ENCODE measurements at places on chromosomes 2 and 18. TPM values are rescaled to one million over a fixed set of nuclear protein-coding genes. Genes with fewer than 3 reads are reported as not detected.

Gene HMSD
- total RNA-seq: not detected

Gene FAM228A
- not detected for total RNA-seq

Gene PSMA8
- total RNA-seq: not detected

Gene LIMS3
- total RNA-seq: 0.20 TPM

Gene ADD2
- total RNA-seq: 0.20 TPM

Gene HAUS1
- 39.9 TPM for total RNA-seq

Gene SCN7A
- total RNA-seq: not detected

Gene FEV
- not detected for total RNA-seq

Gene SULT6B1
- total RNA-seq: not detected

Gene C1QL2
- total RNA-seq: not detected

Gene KIF1A
- not detected for total RNA-seq

Gene GMCL1
- 7.6 TPM for total RNA-seq

Gene GYPC
- 68.0 TPM for total RNA-seq

Gene SGPP2
- not detected for total RNA-seq

Gene L3MBTL4
- total RNA-seq: 0.20 TPM

Gene HOXD12
- not detected for total RNA-seq

Gene TLX2
- total RNA-seq: under 0.01 TPM
